Activated T-cell treated with anti-CD3 and anti-CD28 coated beads for 1 hour (primary cell): ENCODE measurements at places on chromosomes 7 and 10.

DNA sequence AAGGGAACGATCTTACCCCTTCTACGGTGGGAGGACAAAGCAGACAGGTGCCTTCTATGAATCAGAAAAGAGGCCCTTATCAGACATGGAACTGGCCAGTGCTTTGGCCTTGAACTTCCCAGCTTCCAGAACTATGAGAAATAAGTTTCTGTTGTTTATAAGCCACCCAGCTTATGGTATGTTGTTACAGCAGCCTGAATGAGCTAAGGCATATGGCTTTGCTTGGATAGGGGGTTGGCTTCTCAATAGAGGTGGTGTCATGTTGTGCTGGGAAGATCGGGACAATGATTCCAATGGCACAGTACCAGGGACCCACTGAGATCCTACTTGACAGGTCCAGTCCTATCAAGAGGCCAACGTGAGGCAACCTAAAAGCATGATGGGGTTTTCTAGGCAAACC lies 183.4 kb upstream of the BMPER start:
- DNase-seq = no peak

DNA sequence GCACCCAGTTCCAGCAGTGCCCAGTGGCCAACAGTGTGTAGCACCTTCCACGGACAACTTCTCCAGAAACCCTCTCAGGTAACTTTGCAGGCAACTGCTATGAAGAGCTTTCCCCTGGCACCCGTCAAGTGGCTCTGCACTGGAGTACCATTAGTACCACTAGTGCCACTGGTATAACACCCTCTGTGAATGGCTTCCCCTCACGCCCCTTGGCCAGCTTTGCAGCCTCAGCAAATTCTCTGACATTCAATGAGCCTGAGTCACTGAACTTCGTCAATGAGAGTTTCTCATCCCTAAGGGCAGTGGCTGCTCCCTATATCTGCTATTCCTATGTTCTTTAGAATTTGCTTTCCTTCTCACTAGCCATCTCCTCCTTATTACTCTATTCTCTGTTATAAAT lies 7.6 kb upstream of the HERPUD2 start:
- no peak for DNase-seq

DNA sequence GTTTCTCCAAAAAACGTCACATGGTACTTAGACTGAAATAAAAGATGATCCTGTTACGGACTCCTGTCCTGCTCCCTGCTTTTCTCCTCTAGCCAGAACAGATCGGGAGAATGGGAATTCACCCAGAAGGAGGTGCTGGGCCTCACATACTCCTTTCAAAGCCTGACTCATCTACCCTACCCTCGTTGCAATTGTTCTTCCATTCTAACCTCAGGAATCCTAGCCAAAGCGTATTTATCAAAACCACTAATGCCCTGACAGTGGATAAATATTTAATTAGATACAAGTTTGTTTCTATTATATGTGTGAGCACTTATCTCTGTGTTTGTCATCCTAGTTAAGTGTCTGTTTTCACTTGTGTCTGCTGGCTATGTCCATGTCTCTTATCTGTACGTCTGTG lies 21.7 kb downstream of the ZCWPW1 start:
- DNase-seq = no peak

GRCh38 chr10:99859585-99859984 lies 77.1 kb downstream of the ABCC2 start:
- no peak for DNase-seq

- DNase-seq = no peak
Observed at GRCh38 chr10:93968540-93968945, 25.2 kb upstream of the PLCE1 start.

DNA sequence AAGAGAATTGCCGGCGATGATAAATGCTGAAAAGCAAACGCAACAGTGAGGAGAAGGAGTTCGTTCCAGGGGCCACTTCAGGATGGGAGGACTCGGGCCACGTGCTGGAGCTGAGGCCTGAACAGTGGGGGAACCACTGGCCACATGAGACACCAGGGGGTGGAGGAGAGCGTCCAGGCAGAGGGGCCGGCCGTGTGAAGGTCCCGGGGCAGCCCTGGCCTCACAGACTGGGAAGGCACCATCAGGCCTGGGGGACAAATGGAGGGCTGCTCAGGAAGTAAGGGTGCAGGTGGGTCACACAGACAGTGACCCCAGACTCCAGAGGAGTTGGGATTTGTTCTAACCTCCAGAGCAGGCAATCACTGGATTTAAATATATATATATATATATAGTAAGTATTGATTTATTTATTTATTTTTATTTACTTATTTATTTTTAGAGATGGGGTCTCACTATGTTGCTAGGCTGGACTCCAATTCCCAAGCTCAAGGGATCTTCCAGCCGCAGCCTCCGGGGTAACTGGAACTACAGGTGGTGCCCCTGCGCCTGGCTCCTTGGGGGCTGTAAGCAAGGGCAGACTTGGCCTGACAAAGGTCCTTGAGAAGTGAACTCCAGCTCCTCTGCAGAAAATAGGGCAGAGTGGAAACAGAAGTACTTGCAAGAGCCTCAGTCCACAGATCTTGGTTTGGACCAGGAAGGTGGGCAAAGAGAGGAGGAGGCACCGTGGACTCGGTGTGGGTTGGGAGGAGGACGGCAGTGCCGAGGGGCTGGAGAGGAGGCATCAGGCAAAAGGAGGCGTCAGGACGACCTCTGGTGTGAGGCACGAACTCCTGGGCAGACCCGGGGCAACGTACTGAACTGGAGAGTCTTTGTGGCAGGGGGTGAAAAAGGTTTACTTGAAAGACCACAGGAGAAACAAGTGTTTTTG lies 57.3 kb downstream of the TCERG1L start:
- DNase-seq = no peak

DNA sequence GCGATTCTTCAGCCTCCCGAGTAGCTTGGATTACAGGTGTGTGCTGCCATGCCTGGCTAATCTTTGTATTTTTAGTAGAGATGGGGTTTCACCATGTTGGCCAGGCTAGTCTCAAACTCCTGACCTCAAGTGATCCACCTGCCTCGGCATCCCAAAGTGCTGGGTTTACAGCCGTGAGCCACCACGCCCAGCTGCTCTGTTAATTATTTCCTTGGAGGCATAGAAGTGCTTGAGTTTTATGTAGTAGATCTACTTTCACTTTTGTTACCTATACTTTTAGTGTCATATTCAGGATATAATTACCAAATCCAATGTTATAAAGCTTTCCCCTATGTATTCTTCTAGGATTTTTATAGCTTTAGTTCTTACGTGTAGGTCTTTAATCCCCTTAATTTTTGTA lies 1093.0 kb downstream of the GATA3 start:
- DNase-seq = no peak
